Fibroblast of skin of back (primary cell): ENCODE measurements at places on chromosomes 1 and 21.
A peak's percentile ranks its signal among the peaks of the same experiment; 100 is the strongest.

GRCh38 chr1:28775121-28775942 is 36.6 kb upstream of the OPRD1 start:
- peak; percentile 38 for DNase-seq

DNA sequence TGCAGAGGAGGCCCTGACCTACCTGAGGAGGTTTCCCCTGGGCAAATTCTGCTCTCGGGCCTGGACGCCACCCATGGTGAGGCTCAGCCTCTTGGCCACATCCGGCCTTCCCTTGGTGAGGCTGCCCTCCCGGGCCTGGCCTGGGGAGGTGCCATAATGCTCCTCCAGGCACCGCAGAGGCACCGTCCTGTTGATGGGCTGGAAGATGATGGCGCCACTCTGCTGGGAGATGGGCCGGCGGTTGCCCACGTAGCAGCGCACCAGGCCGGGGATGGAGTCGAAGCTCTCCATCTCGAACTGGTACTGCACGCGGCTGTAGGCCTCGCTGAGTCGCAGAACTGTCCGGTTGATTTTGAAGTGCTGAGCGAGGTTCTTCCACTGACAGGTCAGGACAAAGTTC is 92.7 kb downstream of the BCAR3 start:
- no peak for DNase-seq

GRCh38 chr1:29706936-29707335 is 470.6 kb downstream of the PTPRU start:
- DNase-seq = peak; percentile 61

GRCh38 chr1:180631194-180631765 is 542 bp upstream of the XPR1 start:
- no peak for DNase-seq

DNA sequence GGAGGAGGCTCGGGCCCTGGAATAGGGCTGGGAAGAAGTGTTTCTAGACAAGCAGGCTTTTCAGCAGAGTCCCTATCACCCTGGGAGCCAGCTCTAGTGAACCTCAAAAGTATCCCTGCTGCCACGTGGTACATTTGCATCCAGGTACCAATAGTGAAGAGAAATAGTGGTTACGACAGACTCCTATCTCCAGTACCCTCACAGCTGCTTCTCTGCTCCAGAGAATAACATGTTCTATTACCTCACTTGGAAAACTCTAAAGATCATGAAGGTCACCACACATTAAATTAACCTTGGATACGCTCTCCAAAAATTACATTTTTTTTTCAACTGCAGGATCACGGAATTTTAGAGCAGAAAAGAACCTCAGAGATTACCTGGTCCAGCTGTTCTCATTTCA is 230.4 kb upstream of the PLD5 start:
- no peak for DNase-seq

GRCh38 chr1:147527941-147528936 is 13.1 kb upstream of the BCL9 start:
- DNase-seq = no peak

DNA sequence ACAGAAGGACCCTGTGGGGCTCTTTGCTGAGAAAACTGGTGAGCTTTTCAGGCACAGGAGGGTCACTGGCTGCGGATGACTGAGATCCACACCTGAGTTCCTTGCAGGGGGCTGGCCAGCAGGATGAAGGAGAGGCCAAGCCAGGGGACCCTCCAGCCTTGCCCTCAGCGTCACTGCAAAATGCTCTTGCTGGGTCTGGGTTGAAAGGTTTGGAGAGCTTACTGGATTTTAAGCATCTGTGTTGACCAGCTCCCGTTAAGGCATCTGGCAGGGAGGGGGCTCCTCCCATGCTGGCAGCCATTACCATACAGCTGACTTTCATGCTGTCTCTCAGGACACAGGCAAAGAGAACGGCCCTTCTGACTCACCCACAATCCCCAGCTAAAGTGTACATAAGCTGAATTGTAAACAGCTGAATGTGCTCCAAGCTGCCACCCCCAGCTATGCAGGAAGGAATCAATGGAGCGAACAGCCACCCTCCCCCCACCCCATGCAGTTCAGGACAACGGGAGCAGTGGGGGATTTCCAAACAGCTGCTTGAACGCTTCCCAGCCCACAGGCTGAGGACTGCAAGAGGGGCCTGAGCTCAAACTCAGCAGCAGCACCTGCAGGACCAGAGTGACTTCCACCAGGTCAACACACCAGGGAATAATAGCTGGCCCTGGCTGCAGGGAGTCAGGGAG is 21.3 kb upstream of the A3GALT2 start:
- peak; percentile 97 for DNase-seq

DNA sequence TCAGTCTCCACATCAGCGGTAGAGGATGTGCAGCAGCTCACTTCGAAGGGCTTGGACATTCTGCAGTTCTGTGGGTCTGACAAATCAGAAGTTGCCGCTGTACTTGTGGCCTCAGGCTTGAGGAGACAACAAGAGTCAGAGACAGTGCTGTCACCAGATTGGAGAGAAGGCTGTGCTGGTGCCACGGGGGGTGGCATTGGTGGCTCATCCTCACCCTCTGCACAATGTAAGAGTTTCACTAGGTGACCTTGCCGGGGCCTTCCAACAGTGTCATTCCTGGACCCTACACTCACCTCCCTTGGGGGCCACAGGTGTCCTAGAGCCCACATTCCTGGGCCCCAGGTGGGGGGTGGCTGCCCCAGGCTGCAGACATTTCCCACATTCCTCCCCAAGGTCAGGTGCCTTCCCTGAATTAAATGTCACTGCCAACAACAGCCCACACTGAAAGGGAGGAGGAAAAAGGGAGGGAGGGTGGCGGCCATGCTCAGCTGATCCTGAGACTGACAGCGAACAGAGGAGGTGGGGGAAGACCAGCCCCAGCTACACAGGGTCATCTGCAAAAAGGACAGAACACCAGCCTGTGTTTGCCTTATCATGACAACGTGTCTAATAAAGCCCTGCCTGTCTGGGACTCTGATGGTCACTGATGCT is 46.4 kb downstream of the TMCC2 start:
- DNase-seq = no peak

DNA sequence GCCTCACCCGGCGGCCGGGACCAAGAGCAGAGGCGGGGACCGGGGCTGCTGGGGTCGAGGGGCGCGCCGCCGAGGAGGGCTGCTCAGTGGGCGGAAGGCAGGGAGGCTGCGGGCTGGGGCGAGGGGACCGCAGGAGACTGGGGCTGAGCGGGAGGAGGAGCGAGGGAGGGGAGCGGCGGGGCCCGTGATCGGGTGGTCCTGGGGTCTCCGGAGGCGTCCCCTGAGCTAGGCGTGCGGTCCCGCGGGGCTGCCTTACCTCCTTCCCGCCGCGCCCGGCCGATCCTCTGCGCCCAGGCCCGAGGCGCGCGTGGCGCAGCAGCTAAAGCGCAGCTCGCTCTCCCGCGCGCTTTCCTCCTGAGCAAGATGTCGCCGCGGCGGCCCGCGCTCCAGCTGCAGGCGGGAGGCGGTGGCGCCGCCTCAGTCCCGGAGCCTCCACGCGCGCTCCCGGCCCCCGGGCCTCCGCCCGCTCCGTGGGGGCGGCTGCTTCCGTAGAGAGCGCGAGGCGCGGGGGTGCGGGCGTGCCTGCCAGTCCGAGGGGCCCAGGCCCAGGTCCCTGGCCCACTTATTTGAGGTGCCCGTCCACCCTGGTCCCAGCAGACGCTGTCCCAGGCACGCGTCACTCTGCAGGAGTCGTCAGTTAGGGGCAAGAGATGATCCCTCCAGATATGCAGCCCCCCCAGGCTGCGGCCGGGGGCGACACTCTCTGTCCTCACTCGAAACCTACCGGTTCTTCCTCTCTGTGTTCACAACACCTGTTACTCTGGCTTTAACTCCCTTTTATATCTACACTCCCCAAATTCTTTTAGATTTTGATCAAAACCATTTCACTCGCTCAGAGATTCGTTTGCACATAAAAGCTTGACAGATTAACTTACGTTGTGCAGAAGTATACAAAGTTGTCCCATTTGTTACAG is at the start of gene CCSAP:
TSS of gene CCSAP (minus strand) at position 392 of the 914 bp plus-strand sequence. CDS start 582 bp downstream, outside the sequence.
- peak; percentile 51 for DNase-seq

GRCh38 chr1:228378090-228378872 is 28.4 kb downstream of the TRIM11 start:
- DNase-seq = peak; percentile 60

GRCh38 chr1:237901299-237901934 is 10.7 kb upstream of the ZP4 start:
- no peak for DNase-seq

- no peak for DNase-seq
Measured at GRCh38 chr1:194230351-194231144, 1044.1 kb upstream of the B3GALT2 start.

- DNase-seq = peak; percentile 55
Measured at GRCh38 chr1:155909894-155910293, 1.3 kb downstream of the RIT1 start.

GRCh38 chr1:29122682-29123052 is 1.0 kb downstream of the TMEM200B start:
- peak; percentile 80 for DNase-seq

DNA sequence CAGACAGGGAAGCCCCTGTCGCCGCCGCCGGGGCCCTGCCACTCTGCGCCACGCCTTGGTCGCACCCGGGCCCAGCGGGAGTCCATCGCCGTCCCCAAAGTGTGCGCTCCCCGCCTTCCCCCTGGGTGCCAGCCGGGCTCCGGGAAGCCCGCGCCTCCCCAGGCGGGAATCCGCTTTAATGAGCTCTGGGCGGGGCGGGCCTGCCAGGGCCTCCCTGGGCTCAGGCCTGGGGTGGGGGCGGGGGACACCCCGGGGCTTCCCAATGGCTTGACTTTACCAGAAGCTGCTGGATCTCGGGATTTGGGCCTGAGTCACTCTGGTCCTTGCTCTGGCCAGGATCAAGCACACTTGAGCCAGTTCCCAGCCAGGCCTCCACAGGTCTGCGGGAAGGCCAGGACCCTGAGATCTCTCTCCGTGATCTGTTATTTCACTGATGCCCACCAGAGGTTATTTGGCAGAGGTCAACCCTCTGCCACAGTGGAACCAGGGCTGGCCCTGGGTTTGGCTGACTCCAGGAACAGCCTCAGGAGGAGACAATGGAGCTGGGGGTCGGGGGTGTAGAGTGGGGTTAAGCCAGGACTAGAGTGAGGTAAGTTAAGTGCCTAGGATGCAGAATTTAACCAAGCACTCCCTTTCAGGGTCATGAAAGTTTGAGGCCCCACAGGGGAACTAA is 178.4 kb upstream of the EDN2 start:
- DNase-seq = peak; percentile 88

- DNase-seq = no peak
Measured at GRCh38 chr1:115261496-115261895, 76.6 kb downstream of the NGF start.

- peak; percentile 45 for DNase-seq
Measured at GRCh38 chr1:67052741-67053534, 1.0 kb downstream of the SLC35D1 start.

DNA sequence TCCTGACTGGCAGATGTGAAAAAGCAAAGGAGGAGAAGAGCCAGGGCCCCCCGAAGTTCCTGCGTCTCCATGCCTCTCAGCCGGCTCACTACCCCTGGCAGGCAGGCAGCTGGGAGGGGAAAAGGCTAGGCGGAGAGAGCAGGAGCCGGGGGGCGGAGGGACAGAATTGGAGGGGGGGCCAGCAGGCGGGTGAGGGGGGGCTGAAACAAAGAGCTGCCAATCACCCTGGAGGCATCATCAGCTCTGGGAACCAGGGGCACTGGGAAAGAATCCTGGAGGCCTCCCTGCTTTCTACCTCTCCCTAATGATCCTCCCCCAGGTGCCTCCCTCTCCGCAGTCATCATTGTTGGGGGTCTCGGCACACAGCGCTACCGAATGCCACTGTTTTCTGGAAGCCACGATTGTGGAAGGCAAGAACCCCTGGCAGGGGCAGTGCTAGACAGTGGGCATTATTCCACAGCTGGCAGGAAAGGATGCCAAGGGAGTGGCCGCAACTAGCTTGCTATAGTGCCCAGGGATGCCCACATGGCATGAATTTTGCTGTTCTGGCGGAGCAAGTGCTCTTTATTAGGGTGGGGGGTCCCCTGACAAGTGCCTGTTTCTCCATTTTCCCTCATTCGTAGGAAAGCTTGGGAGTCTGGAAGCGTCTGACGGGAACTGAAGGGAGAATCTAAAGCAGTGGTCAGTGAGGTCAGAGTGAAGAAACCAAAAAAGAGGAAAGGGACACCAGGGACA is at the start of gene THBS3:
TSS of gene THBS3 (minus strand) at position 92 of the 735 bp plus-strand sequence. CDS start at position 71, 21 bp downstream.
- peak; percentile 55 for DNase-seq

- peak; percentile 68 for DNase-seq
Measured at GRCh38 chr1:26035959-26036755, 9.8 kb downstream of the SLC30A2 start.

DNA sequence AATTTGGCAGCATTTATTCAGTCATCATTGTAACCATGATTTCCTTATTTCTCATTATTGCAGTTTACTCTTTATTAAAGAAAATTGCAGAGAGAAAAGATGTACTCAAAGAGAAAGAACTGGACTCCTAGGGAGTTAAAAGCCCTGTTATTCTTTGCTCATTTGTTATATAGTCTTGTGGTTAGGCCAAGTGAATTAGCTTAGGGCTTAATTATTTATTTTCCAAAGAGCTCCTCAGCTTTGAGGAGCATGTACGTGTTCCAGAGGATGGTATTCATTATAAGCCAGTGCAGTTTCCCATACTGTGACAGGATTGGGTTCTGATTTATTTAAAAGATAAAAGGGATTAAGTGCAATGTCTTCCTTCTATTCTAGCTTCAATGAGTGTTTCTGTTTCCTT is 86.4 kb downstream of the GPR161 start:
- no peak for DNase-seq

DNA sequence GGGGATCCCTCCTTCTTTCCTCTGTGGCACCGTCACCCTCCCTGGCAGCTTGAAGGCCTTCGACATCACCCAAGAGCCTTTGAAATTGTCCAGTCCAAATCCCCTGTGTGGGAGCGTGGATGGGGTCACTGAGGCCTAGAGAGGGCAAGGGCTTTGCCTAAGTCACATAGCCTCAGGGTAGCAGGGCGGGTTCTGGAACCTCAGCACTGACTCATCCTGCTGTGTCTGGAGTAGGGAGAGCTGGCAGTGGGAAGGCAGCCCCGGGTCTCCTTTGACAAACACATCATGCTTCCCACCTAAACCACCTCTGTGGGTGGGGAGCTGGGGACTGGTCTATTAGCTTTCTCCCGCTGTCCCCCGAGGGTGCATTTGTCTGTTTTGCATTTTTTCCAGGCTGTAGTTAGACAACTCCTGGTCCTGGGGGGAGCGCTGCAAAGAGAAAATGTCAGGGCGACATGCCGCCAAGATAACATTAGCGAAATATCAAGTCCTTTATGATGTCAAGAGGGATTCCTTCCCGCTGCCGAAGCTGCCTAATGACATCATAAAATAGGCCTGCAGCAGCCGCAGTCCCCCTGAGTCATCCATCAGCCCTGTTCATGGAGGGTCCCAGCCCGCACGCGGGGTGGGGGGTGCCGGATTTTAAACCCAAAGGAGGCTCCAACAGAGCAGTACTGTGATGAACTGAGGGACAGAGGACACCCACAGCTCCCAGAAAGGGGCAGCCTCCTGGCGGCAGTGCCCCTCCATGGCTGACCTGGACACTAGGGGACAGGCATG is 77.0 kb upstream of the POU3F1 start:
- no peak for DNase-seq
